ENCODE measurements at places on chromosomes 16 and 17. TPM values are rescaled to one million over a fixed set of nuclear protein-coding genes. Genes with fewer than 3 reads are reported as not detected.

DNA sequence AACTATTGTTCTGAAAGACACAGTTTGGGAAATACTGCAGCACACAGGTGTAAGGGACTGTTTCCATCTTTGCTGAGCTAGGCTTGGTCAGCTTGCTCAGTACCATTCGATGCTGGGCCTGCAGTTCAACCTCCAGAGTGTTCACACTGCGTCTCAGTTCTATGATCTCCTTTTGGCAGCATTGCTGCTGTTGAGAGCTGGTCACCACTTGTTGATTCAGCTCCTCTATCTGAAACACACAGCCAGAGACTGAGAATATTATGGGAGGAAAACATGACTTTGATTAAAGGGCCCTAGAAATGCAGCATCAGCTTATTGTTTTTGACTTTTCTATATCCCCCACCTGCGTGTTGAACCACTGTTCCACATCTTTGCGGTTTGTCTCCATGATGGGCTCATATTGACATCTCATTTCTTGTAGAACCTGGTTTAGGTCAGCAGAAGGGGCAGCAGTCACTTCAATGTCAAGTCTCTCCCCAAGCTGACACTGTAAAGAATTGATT, 4.6 kb downstream of the KRT39 start:
- no peak for DNase-seq

DNA sequence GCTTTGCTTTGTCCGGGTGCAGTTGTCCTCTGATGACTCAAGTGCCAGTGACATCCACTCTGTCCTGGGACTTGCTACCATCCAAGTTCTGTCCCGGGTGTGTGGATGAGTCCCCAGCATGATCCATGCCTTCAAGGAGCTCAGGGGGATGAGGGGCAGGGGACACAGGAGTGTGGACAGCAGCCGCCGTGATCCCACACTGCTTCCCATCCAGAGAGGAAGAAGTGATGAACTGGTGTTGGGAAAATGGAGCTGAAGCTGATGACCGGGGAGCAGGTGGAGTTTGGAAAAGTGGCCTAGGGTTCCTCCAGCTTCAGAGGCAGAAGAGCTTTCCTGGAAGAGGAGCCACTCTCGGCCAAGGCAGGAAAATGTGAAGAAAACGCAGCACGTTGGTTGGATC, 249.6 kb upstream of the TNRC6C start:
- DNase-seq, result peak; percentile 70

GRCh38 chr16:78116946-78117345, 17.5 kb downstream of the WWOX start:
- no peak for DNase-seq

GRCh38 chr16:88456356-88457292, 3.5 kb downstream of the ZFPM1 start:
- no peak for DNase-seq

- DNase-seq, result no peak
Measured at GRCh38 chr17:35878361-35878760, 1.8 kb downstream of the CCL5 start.

- DNase-seq, result no peak
Measured at GRCh38 chr16:12350945-12351344, 374.4 kb downstream of the SNX29 start.

- DNase-seq, result no peak
Measured at GRCh38 chr16:88437367-88437964, 15.6 kb upstream of the ZFPM1 start.

- DNase-seq, result no peak
Measured at GRCh38 chr17:32623196-32623595, 136.4 kb downstream of the CDK5R1 start.

Gene RNU2-1
- total RNA-seq, result not detected

DNA sequence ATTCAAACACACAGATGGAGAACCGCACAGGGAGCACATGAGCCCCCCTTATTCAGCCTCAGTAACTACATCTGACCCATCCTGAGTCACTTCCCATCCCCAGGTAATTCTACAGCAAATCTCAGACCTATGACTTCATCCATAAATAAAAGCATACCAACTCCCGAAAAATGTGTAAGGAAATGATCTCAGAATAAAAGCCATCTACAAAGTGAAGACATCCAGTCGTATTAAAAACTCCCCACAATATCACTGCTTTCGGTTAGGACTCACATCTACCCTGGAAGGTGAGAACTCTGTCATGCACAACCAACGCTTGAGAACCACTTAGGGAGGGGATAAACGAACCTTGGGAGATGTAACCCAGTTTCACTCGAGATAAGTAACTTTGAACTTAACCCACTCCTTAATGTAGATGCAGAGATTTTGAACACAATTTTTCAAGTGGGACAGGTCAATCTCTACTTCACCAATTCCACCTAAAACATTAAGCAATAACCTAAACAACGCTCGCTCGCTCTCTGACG, 1.3 kb downstream of the USP36 start:
- DNase-seq, result no peak

Gene WDR59
- total RNA-seq, result 95.3 TPM
